CD4-positive, alpha-beta T cell treated with Interleukin-17A for 4 hours (primary cell): ENCODE measurements at places on chromosomes 1 and 21.

DNA sequence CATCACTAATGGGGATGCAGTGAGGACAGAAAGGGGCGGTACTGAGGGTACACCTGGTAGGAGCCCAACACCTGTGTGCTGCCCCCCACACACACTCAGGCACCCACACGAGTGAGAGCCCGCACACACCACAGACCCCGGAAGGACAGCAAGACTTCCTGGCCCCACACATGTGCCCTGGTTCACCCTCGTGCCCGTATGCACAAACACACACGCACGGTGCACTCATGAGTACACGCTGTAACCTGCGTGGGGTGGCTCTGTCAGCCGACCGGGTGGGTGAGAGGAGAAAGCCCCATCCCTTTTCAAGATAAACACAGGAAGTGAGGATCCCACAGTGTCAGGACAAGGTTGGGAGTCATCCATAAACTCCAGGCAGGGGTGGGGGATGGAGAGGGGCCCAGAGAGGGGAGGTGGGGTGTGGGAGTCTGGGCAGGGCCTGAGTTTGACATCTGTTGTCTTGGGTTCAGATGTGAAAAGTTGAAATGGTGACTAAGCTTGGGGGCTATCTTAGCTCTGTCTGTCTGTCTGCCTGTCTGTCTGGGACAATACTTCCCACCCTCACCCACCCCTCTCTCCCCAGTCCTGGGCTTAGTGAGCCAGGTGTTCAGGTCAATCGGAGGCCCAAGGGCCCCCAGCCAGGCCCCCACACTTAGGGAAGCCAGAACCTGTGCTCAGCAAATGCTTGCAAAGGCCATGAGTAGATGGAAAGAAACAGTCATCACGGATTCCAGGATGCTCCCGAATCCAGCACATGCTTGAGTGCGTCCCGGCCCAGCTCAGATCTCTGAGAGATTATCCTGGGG, 119.8 kb upstream of the ZBTB40 start:
- no peak for DNase-seq

DNA sequence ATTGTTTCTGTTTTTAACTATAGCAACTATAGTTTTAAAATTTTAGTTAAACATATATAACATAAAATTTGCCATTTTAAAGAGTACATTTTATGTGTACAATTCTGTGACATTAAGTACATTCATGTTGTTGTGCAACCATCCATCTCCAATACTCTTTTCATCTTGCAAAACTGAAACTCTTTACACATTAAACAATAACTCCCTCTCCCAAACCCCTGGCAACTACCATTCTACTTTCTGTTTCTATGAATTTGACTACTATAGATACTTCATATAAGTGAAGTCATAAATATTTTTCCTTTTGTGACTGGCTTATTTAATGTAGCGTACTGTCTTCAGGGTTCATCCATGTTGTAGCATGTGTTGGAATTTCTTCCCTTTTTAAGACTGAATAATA, 25.9 kb downstream of the PCBP3 start:
- DNase-seq, result no peak

GRCh38 chr1:112461200-112461871, 47.4 kb upstream of the WNT2B start:
- DNase-seq, result no peak

DNA sequence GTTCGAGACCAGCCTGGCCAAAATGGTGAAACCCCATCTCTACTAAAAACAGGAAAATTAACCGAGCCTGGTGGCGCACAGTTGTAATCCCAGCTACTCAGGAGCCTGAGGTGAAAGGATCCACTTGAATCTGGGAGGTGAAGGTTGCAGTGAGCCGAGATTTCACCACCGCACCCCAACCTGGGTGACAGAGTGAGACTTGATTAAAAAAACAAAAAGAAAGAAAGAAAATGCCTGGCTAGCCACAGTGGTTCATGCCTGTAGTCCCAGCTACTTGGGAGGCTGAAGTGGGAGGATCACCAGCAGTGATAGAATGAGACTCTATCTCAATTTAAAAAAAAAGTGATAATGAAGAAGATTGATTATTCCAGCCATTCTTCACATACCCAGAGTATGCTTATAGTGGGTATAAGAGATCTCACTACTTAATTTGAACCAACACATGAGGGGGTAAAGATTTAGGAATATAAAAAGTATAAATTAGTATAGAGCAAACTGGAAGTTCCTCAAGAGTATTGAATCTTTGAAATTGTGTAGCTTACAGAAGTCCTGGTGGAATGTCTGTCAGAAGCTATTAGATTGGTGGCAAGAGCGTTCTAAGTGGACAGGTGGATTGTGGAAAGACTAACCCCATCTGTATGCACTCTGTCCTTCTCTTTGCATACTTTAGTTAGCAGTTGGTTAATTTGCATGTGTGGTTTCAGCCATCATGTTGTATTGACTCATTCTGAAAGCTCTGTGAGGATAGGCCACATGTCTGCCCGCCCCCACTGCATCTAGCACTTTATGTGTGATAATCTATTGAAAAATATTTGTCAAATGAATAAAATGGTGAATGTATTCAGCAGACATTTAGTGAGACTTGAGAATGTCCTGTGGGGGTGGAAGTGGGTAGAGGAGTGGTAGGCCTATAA, 25.0 kb downstream of the RLF start:
- DNase-seq, result peak; percentile 23

- no peak for DNase-seq
Observed at GRCh38 chr1:114457675-114458236, 53.2 kb downstream of the TRIM33 start.

- DNase-seq, result no peak
Observed at GRCh38 chr1:97334454-97334853, 586.4 kb downstream of the DPYD start.

DNA sequence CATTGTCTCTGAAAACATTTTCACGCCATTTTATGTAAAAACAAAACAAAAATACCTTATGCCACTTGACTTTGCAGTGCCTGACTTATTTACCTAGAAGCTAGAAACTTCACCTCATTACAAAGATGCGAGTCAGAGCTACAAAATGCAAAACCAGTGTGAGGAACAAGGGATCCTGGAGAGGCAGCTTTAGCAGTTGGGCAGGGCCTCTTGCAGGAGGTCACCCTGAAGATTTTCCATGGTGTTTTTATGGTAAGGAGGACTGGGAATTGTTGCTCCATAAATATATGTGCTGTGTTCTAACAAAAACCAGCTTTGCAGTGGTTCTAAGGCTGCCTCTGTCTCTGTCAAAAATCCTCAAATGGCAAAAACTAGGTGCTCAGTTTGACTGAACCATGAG, 36.4 kb upstream of the TARBP1 start:
- DNase-seq, result no peak

GRCh38 chr1:230641346-230641745, 935 bp upstream of the COG2 start:
- no peak for DNase-seq

- no peak for DNase-seq
Observed at GRCh38 chr1:81706650-81707435, 93.9 kb upstream of the ADGRL2 start.

DNA sequence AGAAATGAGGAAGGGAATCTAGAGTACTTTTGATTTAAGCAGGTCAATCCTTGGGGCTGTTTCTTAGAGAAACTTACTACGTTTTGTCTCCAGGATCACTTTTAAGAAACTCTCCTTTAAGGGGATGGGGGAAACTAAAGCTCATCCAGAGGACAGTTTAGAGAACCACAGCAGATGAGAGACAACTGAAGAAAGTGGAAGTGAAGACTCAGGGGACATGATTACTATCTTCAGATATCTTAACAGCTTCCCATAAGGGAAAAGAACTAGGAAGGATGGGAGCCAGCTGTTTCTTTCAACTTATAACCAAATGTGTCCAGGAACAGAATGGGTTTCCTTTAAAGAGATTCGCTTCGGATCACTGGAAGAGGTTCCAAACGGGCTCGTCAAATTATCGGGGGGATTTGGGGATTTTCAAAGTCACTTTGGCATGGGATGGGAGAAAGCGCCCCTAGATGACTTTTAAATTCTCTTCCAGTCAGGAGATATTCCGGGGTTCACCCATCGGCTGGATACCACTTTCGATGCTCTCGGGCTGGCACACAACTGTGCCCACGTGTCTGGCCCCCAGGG, 1.2 kb downstream of the SCMH1 start:
- no peak for DNase-seq

DNA sequence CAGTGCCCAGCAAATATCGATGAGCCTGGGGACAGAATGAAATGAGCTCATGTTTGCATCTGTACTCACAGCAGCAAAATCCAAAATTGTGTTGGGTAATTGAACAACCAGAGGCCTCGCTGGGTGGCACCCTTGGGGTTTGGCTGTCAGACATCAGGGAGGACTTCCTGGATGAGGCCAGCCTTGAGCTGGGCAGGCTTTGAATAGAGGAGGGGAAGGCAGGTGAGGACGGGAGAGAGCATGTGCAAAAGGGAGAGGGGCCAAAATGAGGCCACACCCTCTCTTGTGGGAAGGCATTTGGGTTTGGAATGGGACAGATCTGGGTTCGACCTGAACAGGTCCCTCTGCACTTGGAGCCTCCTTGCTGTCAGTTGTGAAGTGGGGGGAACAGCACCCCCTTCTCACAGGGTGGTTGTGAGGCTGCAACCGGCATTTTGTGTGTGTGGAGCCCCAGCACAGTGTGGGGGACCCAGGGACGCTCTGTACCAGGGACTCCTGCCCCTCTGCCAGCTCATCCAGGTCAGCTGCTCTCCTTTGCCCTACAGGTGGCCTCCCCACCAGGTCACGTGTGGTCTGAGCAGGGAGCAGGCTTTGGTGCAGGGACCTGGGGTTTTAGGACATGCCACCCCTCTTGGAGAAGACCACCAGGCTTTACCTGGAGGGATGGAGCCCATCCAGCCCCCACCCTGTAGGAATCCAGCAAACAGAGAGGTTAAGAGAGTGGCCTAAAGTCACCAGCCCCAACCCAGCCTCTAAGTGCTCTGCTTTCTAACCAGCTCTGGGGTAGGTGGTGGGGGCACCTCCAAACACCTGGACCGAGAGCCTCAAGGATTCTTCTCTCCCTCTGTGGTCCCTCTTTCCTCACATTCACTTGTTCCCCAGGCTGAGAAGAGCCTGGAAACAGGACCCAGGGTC, 521.8 kb downstream of the PTPRU start:
- no peak for DNase-seq

DNA sequence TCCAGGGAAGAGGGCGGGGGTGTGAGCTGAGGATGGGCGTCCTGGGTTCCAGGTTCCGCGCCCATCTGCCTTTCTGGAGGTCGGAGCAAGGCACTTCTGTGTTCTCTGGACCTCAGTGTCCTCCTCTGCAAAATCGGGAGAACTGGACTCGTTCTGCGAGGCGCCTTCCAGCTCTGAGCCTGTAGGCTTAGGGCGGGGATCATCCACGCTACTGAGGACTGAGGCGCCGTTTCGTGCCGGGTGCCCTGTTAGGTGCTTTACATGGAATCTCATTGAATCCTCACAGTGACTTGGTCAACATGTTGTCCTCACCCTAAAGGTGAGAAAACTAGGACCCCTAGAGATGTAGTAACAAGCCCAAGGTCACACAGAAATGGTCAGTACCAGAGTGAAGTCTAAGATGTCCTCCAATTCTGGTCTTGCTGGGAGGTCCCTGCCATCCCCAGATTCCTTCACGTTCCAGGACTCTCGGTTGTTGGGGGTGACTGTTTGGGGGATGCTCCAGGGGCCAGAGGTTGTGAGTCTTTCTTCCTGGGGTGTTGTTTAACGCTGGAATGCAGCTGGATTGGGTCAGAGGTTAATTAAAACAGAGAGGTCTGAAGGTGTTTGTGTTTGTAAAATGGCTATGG, 677 bp downstream of the PRKAA2 start:
- no peak for DNase-seq

GRCh38 chr1:223652436-223652941, 13.0 kb downstream of the CAPN8 start:
- DNase-seq, result no peak

GRCh38 chr1:169610858-169611257, 19.1 kb downstream of the SELP start:
- no peak for DNase-seq

DNA sequence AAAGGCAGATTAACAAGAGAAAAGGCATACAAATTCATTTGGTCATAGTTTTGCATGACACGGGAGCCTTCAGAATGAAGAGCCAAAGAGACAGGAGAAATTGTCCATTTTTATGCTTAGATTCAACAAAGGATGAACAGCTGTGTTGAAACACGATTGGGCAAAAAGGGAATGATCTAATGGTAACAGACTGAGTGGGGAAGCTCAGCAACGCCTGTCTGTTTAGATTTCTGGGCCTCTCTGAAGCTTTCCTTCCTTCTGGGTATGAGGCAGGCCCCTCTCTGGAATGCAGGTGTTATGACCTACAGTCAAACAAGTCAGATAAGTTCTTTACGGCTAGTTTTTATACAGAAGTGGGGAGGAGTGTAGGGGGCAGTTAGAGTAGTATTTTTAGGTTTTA, 154.6 kb downstream of the RGS7 start:
- no peak for DNase-seq

DNA sequence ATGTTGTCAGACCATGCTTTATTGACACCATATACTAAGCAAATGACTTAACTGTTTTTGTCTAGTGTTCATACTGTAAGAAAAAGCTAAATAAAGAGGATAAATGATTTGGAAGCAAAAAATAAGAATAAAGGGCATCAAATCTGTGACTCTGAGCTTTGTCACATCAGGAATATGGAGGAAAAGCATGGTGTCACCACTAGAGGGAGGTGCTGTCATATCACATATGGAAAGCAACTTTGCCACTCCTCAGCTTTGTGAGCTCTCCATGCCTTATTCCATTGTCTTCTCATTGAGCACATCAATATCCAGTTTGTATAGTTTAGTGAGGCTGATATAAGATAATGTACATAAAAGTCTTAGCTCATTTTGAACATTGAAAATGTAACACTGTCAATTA, 20.8 kb upstream of the GBP1 start:
- DNase-seq, result peak; percentile 62

DNA sequence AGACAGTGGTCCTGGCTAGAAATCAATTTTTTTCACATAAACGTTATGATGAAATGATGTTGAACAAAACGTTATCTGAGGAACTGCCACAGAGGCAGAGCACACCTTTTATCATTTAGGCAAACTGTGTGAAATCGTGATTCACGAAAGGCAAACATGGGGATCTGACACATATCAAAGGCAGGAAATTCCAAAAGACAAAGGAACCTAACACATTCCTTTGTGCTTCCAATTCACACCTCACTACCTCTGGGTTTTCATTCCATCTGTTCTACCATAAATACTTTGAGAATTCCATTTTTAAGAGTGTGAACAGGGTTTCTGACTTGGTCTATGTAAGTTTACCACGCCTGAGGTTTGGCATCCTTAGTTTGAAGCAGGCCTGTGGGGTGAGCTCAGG, 119.5 kb upstream of the KRTAP19-8 start:
- DNase-seq, result no peak

- DNase-seq, result no peak
Observed at GRCh38 chr1:153937331-153937730, 9.2 kb downstream of the DENND4B start.

GRCh38 chr1:1334835-1335234, 3.8 kb downstream of the TAS1R3 start:
- DNase-seq, result no peak

DNA sequence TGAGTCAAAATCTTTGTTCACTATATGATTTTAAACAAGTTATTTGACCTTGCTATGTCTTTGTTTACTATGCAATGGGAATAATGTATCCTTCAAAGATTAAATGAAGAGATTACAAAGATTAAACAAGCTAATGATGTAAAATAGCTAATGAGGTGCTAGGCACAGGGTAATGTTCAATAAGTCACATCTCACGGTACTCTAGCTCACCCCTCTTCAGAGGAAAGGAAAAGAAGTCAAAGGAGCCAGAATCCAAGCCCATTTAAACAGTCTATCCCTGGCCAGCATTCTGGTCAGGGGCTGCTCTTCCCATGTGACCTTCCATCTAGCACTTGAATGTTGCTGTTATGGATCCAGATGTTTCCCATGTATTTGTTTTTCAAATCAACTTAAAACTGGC, 412.4 kb upstream of the CAMK1G start:
- DNase-seq, result no peak

GRCh38 chr1:66412704-66413103, 121.2 kb upstream of the SGIP1 start:
- DNase-seq, result no peak
